ENCODE measurements at places on chromosomes 16 and 17.

DNA sequence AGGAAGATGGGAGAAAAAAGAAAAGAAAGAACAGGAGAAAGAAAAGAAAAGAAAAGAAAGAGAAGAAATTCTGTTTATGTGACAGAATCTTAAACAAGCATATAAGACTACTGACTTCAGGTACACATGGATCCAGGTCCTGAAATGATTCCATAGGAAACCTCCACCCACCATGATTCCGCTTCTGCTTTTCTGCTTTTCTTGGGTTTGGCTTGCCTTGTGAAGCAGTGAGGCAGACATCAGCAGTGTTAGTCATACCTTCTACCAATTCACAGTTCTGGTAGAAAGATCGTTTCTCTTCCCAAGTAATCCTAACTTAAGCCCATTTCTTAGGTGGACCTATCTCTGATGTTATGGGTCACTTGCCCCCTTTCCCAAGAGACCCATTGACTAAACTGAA lies 660.1 kb upstream of the RBFOX1 start:
- DNase-seq: no peak

- DNase-seq: no peak
Observed at GRCh38 chr17:27631897-27632725, 1.1 kb downstream of the LGALS9 start.

GRCh38 chr16:82660075-82660645 lies 33.4 kb downstream of the CDH13 start:
- DNase-seq: no peak

GRCh38 chr16:50591209-50591608 lies 43.0 kb downstream of the NKD1 start:
- DNase-seq: no peak

- no peak for DNase-seq
Observed at GRCh38 chr17:29172589-29172988, 7.6 kb downstream of the MYO18A start.

GRCh38 chr17:33482636-33483035 lies 189.5 kb upstream of the ASIC2 start:
- DNase-seq: no peak

GRCh38 chr16:74202009-74202408 lies 94.6 kb upstream of the PSMD7 start:
- DNase-seq: no peak

DNA sequence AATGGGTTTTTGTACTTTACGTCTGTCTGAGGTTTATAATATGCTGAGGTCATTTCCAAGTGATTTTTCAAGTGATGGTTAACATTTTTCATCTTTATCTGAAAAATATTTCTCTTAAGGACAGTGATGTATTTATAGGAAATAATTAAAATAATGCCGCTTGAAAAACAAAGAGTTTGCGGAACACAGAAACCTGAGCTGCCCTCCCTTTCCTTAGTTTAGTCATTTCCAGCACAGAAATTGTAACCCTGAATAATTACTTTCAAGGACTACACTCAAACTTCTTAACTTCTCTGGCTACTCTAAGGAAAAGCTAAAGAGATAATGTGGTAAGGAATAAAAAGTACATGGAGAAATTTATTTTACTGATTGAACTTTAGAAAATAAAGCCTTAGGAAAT lies 54.6 kb downstream of the MRTFB start:
- DNase-seq: no peak

- DNase-seq: no peak
Observed at GRCh38 chr16:49414671-49415070, 41.1 kb downstream of the C16orf78 start.

- DNase-seq: peak; percentile 94
Observed at GRCh38 chr17:58513965-58514769, at the start of gene MTMR4. TSS of gene MTMR4 (minus strand) at chr17:58514638. CDS start at chr17:58514407, 231 bp downstream.

DNA sequence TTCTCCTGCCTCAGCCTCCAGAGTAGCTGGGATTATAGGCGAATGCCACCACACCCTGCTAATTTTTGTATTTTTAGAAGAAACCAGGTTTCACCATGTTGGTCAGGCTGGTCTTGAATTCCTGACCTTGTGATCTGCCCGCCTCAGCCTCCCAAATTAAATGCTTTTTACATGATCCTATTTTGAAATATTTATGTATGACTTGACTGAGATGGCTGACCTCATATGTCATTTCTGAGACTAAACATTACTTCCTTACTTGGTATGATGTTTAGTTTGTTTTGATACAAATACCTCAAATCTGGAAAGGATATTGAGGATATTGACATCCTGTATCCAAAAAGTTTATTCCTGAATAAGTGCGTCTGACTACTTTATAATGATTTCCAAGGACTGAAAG lies 11.9 kb downstream of the CALCOCO2 start:
- no peak for DNase-seq

DNA sequence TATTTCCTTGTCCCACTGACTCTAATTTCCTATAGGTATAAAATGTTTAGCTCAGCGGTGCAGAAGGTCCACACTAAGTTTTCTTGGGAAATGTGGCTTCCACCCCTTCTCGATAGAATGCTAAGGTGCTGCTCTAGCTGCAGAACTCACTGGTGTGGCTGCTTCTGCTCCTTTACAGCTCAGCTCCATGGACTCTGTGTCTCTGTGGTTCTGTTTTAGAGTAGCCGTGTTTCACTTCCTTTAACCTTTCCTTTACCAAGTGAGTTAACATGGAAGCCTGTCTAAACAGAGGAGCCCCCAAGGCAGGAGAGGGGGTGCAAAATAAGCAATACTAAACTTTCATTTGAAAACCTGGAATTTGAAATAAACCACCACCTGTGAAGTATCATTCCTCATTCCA lies 65.3 kb downstream of the SPECC1 start:
- no peak for DNase-seq

- DNase-seq: no peak
Observed at GRCh38 chr16:14329727-14330350, 258.7 kb downstream of the MRTFB start.

DNA sequence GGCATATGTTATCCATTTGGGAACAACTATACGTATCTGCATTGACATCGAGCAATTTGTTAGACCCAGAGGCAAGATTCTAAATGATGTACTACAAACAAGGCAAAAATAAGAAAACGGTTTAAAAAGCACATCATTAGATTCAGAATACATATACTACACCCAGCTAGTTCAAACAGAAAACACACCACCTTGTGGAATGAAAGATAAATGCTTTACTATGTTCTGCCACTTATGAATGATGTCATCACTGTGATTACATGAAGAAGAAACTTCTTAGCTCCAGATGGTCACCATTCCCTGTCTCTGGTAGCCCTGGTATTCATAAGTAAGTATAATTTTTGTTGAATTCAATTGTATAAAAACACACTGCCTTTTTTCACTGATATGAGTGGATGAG lies 7.8 kb downstream of the NACA2 start:
- DNase-seq: peak; percentile 53

GRCh38 chr17:57589151-57590034 lies 155.7 kb downstream of the CCDC182 start:
- DNase-seq: no peak

DNA sequence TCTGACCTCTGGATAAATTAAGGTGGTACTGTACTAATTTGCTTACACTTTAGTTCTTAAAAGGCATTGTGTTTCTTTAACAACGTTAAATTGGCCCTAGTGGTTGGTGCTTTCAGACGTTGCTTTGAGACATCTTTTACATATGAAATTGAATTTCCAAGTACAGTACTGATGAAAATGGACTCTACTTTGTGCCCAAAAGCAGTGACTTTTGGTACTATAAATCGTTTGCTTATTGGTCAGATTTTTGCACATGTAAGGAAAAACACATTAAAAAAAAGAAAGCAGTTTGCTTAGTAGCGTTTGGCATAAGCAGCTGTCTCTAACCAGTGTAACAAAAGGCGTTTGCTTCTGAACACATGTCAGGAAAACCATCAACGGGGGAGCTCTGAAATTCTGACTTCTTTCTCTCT lies 139.6 kb downstream of the CDK5R1 start:
- DNase-seq: peak; percentile 87

DNA sequence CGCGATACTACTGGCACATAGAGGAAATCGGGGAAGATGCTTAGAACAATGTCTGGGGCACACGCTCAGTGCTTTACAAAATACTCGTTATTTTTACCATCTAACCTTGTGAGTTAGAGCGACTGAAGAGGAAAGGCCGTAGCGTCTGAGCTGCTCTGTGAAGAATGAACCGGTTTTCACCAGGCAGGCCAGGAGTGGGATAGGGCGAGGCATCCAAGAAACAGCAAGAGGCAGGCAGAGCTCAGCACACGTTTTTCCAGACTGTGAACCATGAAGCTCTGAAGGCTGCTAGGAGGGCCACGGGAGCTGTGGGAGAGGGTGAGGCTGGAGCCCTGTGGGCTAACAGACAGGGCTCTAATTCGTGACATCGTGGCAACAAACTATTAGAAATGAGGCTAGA lies 95.5 kb downstream of the MRM3 start:
- no peak for DNase-seq

- DNase-seq: peak; percentile 40
Observed at GRCh38 chr17:72587773-72588511, 467.1 kb downstream of the SOX9 start.

- DNase-seq: no peak
Observed at GRCh38 chr17:13725288-13725990, 123.7 kb upstream of the HS3ST3A1 start.

DNA sequence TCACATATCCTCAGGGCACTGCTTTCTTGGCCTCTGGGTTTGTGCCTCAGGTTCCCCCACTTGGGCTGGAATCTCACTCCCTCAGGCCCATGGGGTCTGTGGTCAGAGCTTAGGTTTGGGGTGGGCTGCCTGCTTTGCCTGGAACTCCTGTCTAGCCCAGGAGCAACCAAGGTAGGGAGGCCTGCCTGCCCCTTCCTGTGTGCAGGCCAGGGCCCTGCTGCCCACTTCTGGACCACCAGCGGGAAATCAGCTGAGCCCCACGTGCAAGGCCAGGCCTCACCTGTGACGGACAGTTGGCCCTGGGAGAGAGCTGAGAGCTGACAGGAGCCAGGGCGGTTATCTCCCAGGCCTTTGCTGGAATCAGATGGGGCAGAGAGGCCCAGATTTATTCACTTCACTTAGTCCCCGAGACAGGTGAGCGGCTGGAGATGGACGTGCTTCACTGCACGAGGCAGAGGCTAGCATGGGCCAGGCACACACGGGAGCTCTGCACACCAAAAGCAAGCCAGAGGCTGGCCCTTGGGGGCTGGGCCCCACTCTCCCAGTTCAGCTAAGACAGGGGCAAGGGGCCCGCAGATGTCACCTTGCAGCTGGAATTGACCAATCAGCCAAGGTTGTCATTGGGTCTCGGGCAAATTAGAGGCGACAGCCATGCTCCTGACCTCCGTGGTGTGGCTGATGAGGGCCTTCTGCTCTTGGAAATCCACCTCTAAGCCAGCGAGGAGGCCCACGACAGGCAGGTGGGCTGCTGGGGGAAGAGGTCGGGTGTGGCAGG lies 49.9 kb upstream of the DOC2B start:
- no peak for DNase-seq

- DNase-seq: no peak
Observed at GRCh38 chr17:28327709-28328108, 7.6 kb downstream of the IFT20 start.

GRCh38 chr17:80802626-80803450 lies 188.8 kb upstream of the CHMP6 start:
- no peak for DNase-seq

GRCh38 chr16:89936508-89936907 lies 12.0 kb upstream of the DEF8 start:
- no peak for DNase-seq

DNA sequence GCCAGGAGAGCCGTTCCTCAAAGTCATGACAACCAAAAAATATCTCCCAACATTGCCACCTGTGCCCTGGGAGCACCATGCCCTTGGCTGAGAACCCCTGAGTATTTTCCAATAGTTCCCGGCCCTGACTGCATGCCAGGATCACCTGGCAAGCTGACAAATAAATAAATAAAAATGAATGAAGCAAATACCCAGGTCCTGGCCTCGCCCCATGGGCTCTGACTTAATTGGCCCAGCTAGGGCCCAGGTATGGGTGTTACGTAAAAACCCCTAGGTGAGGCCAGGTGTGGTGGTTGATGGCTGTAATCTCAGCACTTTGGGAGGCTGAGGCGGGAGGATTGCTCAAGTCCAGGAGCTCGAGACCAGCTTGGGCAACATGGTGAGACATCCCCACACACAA lies 2.7 kb upstream of the C16orf74 start:
- DNase-seq: no peak

DNA sequence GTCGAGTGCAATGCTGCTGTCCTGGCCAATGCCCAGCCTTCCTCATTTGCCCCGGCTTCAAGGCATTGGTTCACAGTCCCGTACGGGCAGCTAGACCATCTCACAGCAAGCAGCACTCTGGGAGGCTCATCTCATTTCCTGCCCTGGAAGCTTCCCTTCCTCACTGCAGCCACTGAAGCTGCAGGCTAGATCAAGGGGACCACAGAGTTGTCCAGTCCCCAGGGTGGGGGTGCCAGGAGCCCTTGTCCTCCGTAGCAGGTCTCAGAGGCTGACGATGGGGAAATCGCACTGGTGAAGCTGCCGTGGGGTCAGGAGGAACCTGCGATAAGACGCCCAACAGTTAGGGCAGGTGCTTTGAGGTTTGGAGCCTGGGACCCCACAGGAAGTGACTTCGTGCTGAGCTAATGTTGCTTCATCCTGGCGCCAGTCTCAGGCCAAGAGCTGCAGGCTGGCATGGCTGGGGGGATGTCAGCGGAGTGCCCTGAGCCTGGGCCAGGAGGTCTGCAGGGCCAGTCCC lies at the start of gene SPNS3:
Gene SPNS3 (plus strand): TSS at position 426 of the 517 bp plus-strand sequence. CDS start 28 bp downstream, at position 454.
- no peak for DNase-seq

DNA sequence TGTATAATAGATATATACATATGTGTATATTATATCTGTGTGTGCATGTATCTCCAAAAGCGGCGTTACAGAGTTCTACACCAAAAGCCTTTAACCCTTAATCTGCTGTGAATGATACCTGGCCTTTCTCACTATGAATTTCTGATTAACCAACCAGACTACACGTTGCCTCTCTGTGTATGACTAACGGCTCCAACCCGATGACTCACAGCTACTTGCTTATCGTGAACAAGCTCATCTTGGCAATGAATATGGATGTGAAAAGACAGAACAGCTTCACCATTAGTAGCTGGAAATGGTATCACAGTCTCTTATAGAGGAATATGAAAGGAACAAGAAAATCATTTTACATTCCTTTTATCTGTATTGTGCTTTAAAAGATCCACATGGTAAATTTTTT lies 23.8 kb upstream of the ARHGAP44 start:
- no peak for DNase-seq

All from NCI-H1436 (cell line).